Tibial nerve (tissue), 4 donors: ENCODE measurements at places on chromosomes 6 and 20. TPM values are rescaled to one million over a fixed set of nuclear protein-coding genes. Genes with fewer than 3 reads are reported as not detected.

Gene TLDC2
- total RNA-seq: not detected

DNA sequence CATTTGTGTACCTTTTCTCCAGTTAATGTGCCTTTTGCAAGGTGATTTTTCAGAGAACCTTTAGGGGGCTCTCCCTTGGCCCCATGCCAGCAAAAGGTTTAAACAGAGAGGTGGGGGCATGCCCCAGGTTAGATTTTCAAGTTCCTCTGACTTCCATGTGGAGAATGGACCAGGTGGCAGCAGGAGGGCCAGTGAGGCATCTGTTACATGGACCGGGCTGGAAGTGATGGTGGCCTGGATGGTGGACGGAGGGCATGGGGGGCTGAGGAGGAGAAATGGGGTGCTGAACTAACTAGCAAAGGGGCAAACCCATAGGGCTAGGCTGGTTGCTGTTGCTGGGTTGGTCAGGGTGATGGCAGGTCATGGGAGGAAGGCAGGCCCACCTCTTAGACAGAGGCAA is 20.7 kb upstream of the BPI start:
- no peaks in the 10 kb centered on the region for H3K27me3 ChIP-seq
- H3K36me3 ChIP-seq: no peaks in the 10 kb centered on the region
- DNase-seq: no peak
- H3K4me3 ChIP-seq: no peak overlapping the region

- no peak overlapping the region for H3K4me3 ChIP-seq
- no peak for DNase-seq
- peaks cover 54% of the 10 kb centered on the region for H3K36me3 ChIP-seq
Measured at GRCh38 chr6:30654798-30655742, 8.1 kb downstream of the C6orf136 start.

DNA sequence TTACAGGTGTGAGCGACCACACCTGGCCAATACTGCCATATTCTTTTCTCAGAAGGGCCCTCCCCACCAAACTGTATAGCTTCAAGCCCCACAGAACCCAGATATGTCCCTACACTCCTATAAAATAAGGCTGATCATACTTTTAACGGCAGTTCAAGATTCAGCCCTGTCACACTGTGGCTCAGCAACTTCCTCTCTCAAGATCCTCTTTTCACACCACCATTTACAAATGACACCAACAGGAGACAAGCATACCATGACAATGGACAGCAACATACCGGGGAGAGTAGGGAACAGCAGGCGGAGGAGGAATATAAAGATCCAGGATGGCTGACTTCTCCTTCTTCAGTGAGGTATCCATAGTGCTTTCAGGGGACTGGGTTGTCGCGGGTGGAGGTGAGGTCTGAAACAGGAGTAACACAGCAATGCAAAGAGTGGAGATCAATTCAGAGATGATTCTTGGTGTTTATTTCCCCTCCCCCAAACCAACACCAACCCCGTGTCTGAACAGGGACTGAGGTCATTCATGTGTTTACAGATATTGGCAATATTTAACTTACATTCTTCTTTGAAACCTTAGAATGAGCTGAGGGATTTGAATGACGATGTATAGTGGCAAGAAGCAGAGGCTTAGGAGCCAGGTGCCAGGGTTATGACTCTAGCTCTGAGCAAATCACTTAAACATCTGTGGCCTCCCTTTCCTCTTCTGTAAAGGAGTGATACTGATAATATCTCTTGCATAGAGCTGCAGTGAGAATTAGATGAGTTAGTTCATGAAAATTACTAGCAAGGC is 57.6 kb upstream of the IPCEF1 start:
- no peak overlapping the region for H3K27ac ChIP-seq
- no peaks in the 10 kb centered on the region for H3K4me1 ChIP-seq
- no peak overlapping the region for H3K4me3 ChIP-seq

- no peaks in the 10 kb centered on the region for H3K4me1 ChIP-seq
- H3K27ac ChIP-seq: no peak overlapping the region
- H3K36me3 ChIP-seq: no peaks in the 10 kb centered on the region
- no peaks in the 10 kb centered on the region for H3K27me3 ChIP-seq
- no peak for DNase-seq
Measured at GRCh38 chr6:15602154-15602553, 60.7 kb downstream of the DTNBP1 start.

DNA sequence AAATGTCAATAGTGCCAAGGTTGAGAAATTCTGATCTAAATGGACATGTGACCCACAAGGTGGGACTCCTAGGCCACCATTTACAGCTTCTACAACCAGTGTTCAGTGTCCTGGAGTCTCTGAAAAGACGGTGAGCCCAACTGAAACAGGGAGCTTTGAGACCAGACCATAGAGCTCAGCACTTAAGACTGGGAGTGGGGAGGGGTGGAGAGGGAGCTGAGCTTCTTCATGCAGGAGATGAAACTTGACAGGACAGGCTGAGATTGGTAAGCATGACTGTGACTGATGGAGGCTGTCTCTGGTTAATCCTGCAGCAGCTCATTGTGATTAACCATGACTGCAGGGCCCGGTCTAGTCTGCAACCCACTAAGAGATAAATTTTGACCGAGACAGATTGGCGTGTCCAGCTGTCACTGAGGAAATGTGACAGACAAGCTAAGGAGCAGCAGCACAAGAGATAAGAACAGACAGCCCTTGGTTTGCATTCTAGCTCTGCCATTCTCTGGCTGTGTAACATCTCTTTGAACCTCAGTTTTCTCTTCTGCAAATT is 1.4 kb upstream of the AAR2 start:
- no peak overlapping the region for H3K4me3 ChIP-seq
- no peaks in the 10 kb centered on the region for H3K27me3 ChIP-seq
- H3K27ac ChIP-seq: no peak overlapping the region
- H3K4me1 ChIP-seq: peaks cover 42% of the 10 kb centered on the region
- no peak for DNase-seq

GRCh38 chr6:390914-391558 is 516 bp upstream of the IRF4 start:
- no peaks in the 10 kb centered on the region for H3K36me3 ChIP-seq
- peak overlapping the region; percentile 72 for H3K27ac ChIP-seq
- H3K4me3 ChIP-seq: peak overlapping the region; percentile 20
- H3K4me1 ChIP-seq: no peaks in the 10 kb centered on the region
- H3K27me3 ChIP-seq: peaks cover 88% of the 10 kb centered on the region

- H3K27me3 ChIP-seq: no peaks in the 10 kb centered on the region
- H3K36me3 ChIP-seq: no peaks in the 10 kb centered on the region
- DNase-seq: no peak
- peaks cover 9% of the 10 kb centered on the region for H3K4me1 ChIP-seq
- H3K4me3 ChIP-seq: no peak overlapping the region
Measured at GRCh38 chr6:52496631-52497030, 76.5 kb downstream of the EFHC1 start.

- no peak overlapping the region for H3K4me3 ChIP-seq
- H3K4me1 ChIP-seq: no peaks in the 10 kb centered on the region
- DNase-seq: no peak
- H3K27me3 ChIP-seq: no peaks in the 10 kb centered on the region
- no peak overlapping the region for H3K27ac ChIP-seq
Measured at GRCh38 chr6:36327226-36327918, 9.3 kb downstream of the BNIP5 start.

Gene RHAG
- total RNA-seq: 1.7 TPM

Gene BPIFB2
- total RNA-seq: not detected

DNA sequence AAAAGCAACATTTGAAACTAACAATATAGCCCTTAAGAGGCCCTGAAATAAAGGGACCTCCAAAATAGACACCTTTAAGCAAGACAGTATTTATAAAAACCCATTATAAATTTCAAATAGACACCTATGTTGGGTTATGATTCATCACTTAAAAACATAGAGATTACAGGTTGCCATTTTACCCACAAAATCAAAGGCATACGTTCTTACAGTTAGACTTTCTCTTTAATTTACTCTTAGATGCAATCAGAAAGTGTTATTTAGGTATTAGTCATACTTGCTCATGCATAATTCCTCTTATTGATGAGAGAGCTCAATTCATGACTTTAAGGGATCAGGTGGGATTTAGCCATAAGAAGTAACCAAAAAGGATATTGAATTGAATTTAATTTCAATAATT is 51.5 kb upstream of the TMEM200A start:
- no peak for DNase-seq
- H3K27me3 ChIP-seq: no peaks in the 10 kb centered on the region
- no peaks in the 10 kb centered on the region for H3K36me3 ChIP-seq
- H3K27ac ChIP-seq: no peak overlapping the region
- H3K4me3 ChIP-seq: no peak overlapping the region

DNA sequence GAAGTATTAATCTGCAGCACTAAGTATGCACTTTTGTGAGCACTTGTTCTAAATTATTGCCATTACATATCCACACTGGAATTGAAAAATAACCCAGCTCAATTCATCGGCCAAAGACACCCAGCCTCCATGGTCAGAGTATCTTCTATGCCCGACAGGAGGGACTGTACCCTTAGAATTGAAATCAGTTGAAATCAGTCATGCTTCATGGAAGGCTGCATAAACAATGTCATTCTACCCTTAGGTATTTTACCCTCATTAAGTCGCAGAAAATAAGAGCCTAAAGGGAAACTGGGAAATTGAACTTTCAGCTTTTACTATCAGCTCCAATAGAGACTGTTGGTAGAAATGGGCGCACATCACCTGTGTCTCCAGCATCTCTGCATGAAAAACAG is 2.9 kb upstream of the RAMACL start:
- no peak for DNase-seq
- peak overlapping the region; percentile 40 for H3K27ac ChIP-seq
- no peaks in the 10 kb centered on the region for H3K27me3 ChIP-seq
- no peaks in the 10 kb centered on the region for H3K36me3 ChIP-seq

Gene TSPYL4
- total RNA-seq: 23.0 TPM
